ENCODE measurements at places on chromosomes 2 and 18. TPM values are rescaled to one million over a fixed set of nuclear protein-coding genes. Genes with fewer than 3 reads are reported as not detected.
A peak's percentile ranks its signal among the peaks of the same experiment; 100 is the strongest.

DNA sequence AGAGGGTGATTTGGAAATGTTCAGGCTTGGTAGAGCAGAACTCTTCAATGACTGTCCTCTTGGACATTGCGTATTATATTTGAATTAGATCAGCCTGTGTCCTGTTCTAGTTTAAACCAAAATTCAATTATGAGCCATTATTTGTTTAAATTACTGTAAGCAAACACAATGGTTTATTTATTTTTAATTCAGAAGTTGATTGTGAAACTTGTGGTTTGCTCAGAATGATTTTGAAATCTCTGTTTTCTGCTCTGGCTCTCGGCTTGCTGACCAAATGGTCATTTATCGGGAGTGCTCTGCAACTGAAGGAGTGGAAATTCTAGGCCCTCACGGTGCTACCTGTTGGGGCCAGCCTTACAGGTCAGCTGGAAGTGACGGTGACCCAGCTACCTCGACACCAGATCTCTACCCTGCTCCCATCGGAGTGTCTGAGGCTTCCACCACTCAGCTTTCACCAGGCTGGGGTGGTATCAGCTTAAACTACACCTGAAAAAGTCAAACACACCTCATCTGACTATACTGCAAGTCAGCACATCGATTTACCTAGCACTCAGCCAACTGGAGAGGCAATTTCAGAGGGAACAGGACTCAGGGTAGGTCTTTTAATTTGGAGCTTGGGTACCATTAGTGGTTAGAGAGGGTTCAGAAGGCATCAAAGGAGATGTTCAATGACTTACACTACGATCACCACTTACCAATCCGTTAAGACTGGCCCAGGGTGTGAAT lies 36.8 kb upstream of the GPD2 start:
- no peak for DNase-seq
- H3K27ac ChIP-seq, result peak overlapping the region; percentile 100
- peak overlapping the region; percentile 90 for H3K4me3 ChIP-seq
- H3K27me3 ChIP-seq, result no peaks in the 10 kb centered on the region

STPG4 gene
- not detected for total RNA-seq

TFCP2L1 gene
- total RNA-seq, result 0.10 TPM

- no peak overlapping the region for H3K4me3 ChIP-seq
- DNase-seq, result no peak
- H3K36me3 ChIP-seq, result peaks cover 2% of the 10 kb centered on the region
- no peak overlapping the region for H3K27ac ChIP-seq
Observed at GRCh38 chr2:15243762-15244161, 317.4 kb downstream of the NBAS start.

- no peak overlapping the region for H3K4me3 ChIP-seq
- H3K36me3 ChIP-seq, result peaks cover 6% of the 10 kb centered on the region
- no peak overlapping the region for H3K27ac ChIP-seq
- peaks cover 16% of the 10 kb centered on the region for H3K27me3 ChIP-seq
- H3K4me1 ChIP-seq, result peaks cover 8% of the 10 kb centered on the region
Observed at GRCh38 chr2:239882331-239882732, 142.8 kb downstream of the NDUFA10 start.

All from activated T-cell treated with anti-CD3 and anti-CD28 coated beads, Interleukin-2, amount 50 U/mL, for 72 hours (primary cell).